ENCODE measurements at places on chromosomes 16 and 17. TPM values are rescaled to one million over a fixed set of nuclear protein-coding genes. Genes with fewer than 3 reads are reported as not detected.

Gene GPR142
- total RNA-seq = not detected

Gene SLC46A1
- 7.9 TPM for total RNA-seq

Gene HBQ1
- not detected for total RNA-seq

DNA sequence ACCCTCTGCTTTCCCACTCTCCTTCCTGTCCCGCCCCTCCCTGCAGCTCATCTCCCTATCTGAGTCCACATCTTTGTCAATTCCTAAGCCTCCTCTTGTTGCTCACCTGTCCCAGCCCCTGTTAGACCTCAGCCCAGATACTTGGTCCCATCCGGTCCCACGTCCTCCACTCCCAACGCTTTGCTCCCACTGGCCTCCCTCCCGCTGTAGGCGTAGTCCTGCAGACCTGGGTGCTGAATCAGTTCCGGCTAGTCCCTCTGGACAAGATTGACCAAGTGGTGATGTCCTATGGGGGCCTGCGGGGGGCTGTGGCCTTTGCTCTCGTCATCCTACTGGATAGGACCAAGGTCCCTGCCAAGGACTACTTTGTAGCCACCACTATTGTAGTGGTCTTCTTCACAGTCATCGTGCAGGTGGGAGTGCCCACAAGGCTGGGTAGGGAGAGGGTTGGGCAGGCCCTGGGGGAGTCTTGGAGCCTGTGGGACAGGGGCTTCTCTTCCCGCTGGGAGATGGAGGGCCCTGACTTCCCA is 8.0 kb downstream of the SLC9A5 start:
- ATAC-seq = no peak

DNA sequence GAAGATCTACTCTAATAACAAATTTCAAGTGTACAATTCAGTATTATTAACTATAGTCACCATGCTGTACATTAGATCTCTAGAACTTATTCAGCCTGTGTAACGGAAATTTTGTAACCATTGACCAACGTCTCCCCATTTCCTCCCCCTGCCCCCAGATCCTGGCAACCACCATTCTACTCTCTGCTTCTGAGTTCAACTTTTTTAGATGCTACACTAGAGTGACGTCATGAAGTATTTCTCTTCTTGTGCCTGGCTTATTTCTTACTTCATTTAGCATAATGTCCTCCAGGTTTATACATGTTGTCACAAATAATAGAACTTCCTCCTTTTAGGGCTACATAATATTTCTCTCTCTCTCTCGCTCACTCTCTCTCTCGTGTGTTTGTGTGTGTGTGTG is 157.5 kb downstream of the ANKFN1 start:
- ATAC-seq = no peak

GRCh38 chr16:88389621-88390160 is 6.9 kb downstream of the ZNF469 start:
- ATAC-seq = no peak

DNA sequence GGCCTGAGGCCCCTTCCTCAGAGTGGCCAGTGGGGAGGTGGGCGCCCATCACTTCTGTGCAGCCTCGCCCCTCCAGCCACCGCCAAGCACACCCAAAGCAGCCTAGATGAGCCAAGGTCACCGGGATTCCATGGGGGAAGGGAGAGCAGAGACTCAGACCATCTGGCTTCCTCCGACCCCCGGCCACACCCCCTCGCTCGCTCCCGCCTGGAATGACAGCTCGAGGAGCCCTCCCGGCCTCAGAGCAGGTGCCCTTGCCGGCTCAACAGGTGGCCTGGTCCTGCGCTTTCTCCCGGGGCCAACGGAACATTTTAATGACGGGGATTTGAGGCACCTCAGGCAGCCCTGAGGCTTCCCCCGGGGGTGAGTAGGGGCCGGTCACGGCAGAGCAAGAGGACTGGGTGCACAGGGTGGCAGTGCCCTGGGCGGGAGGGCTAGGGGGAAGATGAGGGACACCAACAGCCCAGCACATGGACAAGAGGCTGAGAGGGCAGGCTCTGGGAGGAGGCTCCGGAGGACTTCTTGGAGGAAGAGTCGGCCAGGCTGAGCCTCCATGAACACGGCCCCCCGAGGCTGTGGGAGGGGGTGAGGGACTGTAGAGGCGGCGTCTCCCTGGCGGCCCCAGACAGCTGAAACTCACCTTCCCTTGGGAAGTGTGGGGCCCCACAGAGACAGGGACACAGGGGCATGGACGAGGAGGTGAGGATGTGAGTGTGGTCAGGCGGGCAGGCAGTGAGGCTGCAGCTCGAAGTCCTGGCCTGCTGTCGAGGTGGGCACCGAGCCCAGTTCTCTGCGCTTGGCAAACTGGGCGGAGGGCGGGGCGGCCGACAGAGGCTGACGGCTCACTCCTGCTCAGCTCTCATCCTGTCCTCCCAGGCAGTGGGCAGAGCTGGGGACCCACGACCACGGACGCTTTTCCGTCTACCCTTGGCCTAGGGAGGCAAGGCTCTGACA is 12.5 kb upstream of the C1QTNF8 start:
- ATAC-seq = peak; percentile 74

GRCh38 chr17:33175562-33175961 is 117.5 kb downstream of the ASIC2 start:
- no peak for ATAC-seq

DNA sequence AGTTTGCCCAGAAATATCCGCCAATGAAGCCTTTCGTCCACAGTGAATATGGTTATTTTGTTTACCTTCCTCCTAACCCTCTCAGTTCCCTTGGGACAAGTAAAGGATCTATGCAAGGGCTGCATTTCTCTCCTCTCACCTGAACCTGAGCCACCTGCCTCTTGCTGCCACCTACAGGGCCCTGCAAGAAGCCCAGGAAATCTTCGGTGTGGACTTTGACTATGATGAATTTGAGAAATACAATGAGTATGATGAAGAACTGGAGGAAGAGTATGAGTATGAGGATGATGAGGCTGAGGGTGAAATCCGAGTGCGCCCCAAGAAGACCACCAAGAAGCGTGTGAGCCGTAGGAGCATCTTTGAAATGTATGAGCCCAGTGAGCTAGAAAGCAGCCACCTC is 14.0 kb downstream of the SUPT6H start:
- no peak for ATAC-seq

DNA sequence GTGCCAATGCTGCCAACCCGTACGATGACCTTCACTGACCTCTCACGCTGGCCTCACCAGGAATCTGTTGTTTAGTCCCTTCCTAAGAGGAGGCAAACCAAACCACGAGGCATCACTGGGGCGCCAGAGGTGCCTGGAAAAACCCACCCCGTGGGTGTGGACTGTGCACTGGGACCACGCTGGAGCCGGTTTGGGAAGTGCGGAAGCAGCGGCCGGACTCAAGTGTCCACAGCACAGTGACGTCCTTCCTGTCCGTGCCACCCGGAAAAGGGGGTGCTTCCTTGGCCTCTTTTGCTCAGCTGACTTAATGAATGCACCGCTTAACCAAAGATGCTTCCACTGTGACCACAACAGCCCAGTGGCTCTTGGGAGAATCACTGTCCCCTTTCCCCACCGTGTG is 9.0 kb upstream of the KIF19 start:
- no peak for ATAC-seq

GRCh38 chr17:77763575-77763974 is 194.9 kb upstream of the TNRC6C start:
- no peak for ATAC-seq

DNA sequence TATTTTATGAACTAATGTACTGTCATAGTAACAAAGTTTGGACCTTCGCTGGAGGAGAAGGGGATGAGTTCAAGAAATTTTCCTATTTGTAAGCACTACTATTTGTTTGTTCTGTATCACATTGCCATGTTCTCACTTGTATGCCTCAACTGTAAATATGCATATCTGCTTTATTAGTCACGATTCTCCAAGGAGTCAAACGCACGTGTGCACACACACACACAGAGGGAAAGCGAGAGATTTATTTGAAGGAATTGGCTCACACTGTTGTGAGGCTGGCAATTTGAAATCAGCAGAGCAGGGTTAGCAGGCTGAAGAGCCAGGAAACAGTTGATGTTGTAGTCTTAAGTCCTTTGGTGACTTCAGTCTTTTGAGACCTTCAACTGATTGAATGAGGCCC is 24.9 kb upstream of the MYH2 start:
- no peak for ATAC-seq

DNA sequence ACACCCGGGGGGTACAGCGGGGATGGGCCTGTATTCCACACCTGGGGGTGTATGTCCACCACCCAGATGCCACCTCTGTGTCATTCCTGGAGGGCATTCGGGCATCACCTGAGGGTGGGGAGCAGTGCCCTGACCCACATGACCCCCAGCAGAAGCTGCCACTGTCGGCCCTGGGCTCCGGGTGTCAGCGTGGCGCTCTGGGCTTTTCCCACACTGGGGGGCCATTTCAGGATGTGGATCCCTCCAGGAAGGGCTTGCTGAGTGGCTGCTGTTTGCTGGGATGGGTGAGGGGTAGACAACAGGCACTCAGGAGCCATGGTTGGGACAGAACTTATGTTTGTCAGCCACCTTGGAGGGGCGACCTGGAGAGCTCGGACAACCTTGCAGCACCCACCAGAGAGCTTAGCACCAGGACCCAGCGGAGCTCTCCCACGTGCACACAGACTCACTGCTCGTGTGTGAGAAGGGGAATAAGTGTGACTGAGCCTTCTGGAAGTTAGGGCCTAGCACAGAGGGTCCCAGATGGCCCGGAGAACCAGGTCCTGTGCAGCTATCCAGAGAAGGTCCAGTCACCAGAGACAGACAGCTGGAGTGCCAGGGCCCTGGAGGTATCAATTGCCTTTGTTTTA is 102.7 kb downstream of the METRNL start:
- ATAC-seq = no peak

DNA sequence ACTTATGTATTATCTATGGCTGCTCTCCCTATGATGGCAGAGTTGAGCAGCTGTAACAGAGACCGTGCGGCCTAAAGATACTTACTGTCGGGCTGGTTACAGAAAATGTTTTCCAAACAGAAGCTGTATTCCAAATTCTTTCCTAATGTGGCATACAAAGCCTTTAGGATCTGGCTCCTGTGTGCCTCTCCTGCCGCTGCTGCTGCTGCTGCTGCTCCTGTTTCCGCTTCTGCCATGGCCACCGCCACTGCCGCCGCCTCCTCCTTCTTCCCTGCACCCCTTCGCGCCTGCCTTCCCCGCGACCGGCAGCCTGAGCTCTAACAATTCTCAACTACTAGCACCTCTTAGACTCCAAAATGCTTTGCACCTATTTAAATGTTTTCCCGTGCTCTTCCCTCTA is 263.9 kb upstream of the TBX2 start:
- ATAC-seq = no peak

GRCh38 chr17:42698736-42699414 is 16.5 kb downstream of the CNTNAP1 start:
- ATAC-seq = peak; percentile 70

- ATAC-seq = peak; percentile 31
Observed at GRCh38 chr16:29962344-29962994, 590 bp downstream of the TMEM219 start.

DNA sequence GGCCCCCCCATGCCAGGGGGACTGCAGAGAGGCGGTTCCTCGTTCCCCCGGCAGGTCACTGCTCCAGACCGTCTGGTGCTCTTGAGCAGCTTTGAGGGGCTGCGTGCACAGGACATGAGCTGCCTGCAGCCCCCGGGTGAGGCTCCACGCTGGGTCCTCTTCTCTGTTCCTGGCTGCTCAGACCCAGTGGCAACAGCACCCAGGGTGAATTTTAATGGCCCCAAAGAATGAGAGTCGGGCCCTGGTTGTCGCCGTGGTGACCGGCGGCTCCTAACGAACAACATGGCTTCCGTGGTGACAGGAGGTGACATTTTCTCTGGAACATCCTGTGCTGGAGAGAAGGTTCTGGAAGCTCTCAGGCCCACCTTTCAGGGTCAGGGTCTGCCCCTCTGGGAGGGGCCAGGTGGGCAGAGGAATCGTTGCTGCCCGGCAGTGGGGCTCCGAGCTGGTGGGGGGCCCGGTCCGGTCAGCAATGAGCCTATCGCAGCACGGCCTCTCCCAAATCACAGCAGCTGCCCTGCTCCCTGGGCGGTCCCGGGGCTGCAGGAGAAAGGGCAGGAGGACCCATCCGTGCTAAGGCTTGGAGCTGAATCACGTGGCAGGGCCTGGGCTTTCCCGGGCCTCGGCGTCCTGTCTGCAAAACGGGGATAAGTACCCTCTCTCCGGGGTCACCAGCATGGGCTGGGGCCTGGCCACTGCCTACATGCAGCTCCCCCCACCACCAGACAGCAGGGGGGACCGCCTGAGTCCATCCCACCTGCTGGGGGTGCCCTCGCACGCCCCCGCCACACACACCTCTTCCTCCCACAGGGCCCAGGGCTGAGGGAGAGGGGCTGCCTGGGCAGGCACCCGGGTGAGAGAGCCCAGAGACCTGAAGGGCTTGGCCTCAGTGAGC is 3.4 kb upstream of the C1QTNF8 start:
- ATAC-seq = no peak

Measured in gastroesophageal sphincter (tissue), 4 donors.